Tibial artery (tissue), 4 donors: ENCODE measurements at places on chromosomes 6 and 20.
A peak's percentile ranks its signal among the peaks of the same experiment; 100 is the strongest.

GRCh38 chr6:135692426-135692825 lies 159.1 kb upstream of the PDE7B start:
- DNase-seq = no peak

- DNase-seq = no peak
Observed at GRCh38 chr6:45923831-45924391, 91.7 kb downstream of the CLIC5 start.

- DNase-seq = no peak
Observed at GRCh38 chr20:38304845-38305447, 990 bp downstream of the BPI start.

DNA sequence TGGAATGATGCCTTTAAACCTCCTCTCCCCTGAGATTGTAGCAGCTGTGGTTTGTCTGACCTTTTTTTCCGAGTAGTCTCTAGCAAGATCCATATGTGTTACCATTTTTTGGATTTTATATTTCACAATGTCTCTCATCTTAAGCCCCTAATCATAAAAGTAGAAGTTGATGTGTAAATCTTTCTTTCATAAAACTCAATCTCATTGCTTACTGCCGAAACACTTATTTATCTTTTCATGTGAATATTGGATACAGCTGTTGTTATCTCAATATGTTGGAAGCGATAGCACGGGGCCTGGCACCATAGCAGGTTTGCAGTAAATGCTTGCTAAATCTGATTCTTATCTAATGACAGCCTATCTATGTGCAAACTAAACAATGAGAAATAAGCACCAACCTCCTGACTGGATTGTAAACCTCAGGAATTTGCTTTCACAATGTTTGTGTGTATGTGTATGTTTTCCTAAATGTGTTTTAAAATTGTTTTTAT lies 14.2 kb downstream of the SMPDL3A start:
- DNase-seq = no peak

DNA sequence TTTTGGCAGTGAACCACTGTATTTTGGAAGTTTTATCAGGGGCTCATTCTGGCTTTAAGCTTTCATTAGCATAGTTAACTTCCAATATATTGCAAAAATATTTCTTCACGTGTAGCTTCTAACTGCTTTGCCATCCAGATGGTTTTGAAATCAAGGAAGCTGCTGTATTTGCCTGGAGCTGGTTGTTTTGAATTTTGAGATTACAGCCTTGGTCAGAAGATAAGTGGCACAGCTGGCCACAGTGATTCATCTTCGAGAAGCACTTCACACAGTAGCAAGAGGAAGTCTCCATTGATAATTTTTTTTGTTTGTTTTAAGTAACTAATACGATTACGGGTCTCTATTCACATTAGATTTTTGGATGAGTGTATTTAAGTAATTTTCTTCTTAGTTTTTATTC lies 3.8 kb downstream of the APCDD1L start:
- no peak for DNase-seq

DNA sequence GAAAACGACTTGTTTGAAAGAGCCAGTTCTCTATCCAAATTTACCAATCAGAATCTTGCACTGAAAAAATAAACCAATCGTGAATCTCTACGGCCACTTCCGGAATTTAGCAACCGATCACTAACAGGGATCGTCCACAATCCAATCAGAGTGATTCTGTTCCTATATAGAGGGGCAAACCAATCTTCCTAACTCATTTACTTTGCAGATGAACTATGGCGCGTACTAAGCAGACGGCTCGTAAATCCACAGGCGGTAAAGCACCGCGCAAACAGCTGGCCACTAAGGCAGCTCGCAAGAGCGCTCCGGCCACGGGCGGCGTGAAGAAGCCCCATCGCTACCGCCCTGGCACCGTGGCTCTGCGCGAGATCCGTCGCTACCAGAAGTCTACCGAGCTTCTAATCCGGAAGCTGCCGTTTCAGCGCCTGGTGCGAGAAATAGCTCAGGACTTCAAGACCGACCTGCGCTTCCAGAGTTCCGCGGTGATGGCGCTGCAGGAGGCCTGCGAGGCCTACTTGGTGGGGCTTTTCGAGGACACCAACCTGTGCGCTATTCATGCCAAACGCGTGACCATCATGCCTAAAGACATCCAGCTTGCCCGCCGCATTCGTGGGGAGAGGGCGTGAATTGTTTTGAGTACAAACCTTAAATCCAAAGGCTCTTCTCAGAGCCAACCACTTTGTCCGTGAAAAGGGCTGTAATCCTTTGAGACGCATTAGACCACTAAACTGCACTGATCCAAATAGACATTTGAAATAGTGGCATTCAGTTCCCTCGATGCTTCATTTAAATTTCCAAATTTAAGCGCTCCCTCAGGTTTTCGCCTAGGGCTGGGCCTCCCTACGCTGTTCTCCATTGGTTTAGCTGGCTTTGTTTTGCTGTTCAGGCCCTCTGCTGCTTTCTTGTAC lies 138.0 kb downstream of the HFE start:
- no peak for DNase-seq

DNA sequence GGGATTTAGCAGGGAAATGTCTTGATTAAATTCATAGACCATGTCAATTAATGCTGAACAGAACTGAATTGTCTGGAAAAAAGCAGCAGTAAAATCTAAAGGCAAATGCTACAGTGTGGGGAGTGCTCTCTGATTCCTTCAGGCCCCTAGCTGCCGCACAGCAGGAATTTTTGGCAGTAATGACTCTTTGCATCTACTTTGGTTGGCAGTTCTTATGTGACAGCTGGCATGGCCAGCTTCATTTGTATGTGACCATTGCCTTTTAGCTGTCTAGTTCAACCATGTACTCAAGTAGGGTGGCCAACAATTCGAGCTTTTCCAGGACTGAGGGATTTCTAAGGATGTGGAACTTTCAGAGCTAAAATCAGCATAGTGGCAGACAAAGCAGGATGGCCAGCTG lies 499.1 kb upstream of the MAN1A1 start:
- no peak for DNase-seq

- DNase-seq = no peak
Observed at GRCh38 chr6:106534564-106534982, 94.7 kb downstream of the RTN4IP1 start.

GRCh38 chr6:142987490-142987889 lies 42.5 kb upstream of the HIVEP2 start:
- DNase-seq = no peak

- DNase-seq = peak; percentile 62
Observed at GRCh38 chr6:163333701-163334663, 80.5 kb upstream of the QKI start.

- DNase-seq = no peak
Observed at GRCh38 chr6:72953971-72954381, 271.3 kb downstream of the KHDC1L start.

DNA sequence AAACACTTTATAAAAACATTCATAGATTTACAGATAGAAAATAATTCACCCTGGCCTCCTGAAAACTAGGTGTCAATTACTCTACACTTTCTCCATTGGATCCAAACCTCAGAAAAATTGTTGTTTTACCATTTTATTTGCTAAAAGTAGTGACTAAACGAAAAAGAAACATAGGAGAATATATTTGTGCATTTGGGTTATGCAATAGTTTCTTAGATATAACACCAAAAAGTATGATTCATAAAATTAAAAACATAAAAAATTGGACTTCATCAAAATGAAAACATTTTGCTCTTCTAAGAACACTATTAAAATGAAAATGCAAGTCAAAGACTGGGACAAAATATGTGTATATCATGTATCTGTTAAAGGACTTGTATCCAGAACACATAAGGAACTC lies 671.3 kb downstream of the MAFB start:
- DNase-seq = no peak

- DNase-seq = no peak
Observed at GRCh38 chr20:12057778-12058177, 140.1 kb downstream of the BTBD3 start.

GRCh38 chr20:32456869-32457478 lies 98.8 kb downstream of the ASXL1 start:
- no peak for DNase-seq

GRCh38 chr6:128632131-128632530 lies 111.7 kb upstream of the PTPRK start:
- DNase-seq = no peak

DNA sequence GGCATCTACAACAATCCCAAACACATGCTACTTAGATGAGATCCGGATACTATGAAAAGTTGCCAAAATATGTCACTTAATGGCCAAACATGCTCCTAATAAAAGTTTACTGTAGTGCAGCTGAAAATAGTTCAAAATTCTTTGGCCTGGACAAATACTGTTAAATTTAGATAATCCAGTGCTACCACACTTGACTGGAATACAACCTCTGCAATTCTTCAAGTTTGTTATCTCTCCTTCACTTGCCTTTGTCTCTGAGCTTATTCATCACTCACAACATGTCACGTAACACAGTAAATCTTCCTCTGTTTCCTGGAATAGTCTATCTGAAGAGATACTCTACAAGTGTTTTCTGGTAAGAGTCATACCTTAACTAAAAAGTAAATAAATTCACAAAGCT lies 10.5 kb upstream of the PLN start:
- no peak for DNase-seq

DNA sequence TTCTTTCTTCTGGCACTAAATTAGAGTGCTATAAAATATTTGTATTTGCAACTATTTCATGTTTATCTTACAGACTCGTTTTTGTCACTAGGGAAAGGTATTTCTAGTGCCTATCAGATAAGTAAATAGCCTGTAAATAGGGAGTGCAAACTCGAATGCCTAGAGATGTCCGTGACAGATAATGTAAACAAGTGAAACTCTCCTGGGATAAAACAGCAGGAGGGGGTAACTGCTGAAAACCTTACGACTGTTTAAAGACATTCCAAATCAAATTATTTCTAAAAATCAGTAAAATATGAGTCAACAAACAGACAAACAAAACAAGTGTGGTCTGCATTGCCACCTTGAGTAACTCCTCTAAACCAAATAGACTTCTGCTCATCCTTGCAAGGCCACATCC lies 932.1 kb downstream of the EYS start:
- no peak for DNase-seq

GRCh38 chr6:85421181-85421580 lies 28.7 kb upstream of the NT5E start:
- no peak for DNase-seq

DNA sequence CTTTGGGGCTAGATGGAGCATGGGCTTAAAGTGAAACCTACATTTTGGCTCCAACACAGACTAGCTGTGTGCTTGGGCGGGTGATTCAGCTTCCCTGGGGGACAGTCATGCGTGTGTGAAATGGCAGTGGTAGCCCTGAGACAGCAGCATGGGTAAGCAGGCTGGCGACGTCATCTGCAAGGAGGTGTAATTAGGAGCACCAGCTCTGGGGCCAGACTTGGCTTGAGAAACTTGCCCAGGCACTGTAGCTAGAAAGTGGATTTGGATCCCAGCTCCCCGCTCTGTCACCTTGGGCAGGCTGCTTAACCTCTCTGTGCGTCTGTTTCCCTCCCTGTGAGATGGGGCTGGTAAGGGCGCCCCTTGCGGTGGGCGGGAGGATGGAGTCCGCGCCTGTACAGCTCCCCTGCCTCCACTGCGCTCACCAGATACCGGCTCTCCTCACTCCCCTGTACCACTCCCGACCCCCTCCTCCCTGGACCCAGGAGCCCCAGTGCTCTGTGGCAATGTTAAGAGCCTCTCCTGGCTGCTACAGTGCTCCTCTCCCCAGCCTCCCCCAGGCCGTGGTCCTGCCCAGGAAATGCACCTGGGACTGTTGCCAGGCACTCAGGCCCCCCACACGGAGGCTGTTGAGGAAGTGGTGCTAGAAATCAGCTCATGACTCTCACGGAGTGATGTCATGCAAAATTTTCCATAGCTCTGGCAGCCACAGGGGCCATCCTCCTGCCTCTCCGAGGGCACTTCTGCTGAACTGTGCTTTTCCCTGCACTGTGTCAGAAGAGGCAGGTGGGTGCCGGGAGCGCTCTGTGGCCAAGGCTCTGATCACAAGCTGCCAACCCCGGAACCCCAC lies 44.6 kb downstream of the SYNJ2 start:
- peak; percentile 95 for DNase-seq

- no peak for DNase-seq
Observed at GRCh38 chr6:102438171-102438570, 1044.7 kb downstream of the GRIK2 start.
